Fibroblast of mammary gland (primary cell): ENCODE measurements at places on chromosomes 1 and 21.

GRCh38 chr1:29490204-29490934 lies 254.0 kb downstream of the PTPRU start:
- no peak for DNase-seq

DNA sequence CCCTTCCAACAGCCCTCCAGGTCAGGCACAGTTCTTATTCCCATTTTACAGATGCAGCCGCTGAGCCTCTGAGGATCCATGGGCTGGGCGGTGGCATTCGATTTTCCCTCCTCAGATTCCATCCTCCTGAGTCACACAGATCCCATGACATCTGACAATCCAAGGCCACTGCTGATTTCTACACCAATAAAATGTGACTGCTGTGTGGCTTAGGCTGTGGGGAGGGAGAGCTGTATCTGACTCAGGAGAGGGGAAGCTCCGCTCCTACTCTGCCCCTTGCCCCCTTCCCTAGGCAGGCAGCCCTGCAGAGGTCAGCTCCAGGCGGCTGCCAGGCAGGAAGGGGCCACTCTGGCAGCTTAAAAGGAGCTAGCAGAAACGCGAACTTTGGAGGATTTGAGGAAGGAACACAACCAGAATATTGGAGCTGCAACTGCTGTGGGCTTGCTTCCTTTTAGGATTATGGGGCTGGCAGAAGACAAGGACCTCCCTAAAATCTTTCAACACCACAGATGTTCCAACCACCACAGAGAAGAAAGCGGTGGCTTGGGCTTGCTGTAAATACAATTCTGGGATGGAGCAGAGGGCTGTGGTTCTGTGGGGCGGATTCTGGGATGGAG lies 50.0 kb downstream of the MRPL37 start:
- DNase-seq: peak; percentile 72

GRCh38 chr1:236336084-236336483 lies 54.3 kb upstream of the ERO1B start:
- no peak for DNase-seq

DNA sequence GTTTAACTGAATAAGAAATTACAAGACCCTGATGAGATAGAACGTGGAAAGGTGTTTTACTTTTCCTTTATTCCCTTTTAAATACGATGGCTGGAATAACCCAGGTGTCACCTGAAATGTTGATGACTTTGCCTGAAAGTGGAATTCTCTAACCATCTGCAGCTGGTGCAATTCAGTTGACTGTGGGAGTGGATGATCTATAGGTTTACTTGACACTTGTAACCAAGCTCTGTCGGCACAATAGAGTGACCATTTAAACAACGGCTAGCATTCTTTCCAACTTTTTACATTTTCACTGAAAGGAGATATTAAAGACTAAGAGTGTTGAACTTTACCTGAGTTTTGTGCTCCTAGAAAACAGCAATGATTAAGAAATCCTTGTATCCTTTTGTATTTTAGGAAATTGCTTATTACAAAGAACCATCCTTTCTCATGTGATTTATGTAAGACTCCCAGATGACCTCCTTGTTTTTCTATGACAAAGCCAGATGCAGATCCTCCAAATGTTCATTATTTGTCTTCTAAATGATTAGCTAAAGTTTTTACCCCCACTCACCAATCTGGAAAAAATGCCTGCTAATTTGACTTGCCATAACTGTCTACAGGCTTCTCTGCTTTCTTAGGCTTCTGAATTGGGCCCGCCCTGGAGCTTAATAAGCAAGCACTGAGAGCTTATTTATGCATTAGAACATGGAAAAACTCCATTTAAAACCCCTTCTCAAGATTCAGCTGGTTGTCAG lies 129.5 kb upstream of the LRRC7 start:
- DNase-seq: no peak

DNA sequence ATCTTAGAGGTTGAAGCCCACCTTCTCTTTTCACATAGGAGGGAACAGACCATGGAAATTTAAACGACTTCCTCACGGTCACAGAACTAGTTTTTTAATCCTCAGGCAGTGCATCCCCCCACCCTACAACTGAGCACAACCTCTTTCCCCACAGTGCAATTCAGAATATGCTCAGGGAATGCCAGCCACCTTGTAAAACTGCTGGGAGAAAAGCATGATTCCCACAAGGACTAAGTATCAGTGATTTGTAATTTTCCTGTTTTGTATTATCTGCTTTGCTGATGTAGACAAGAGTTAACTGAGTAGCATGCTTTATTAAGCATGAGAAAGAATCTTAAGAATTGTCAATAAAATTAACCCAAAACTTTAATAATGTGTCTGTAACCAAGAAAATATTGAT lies 23.8 kb downstream of the TMEM50A start:
- no peak for DNase-seq

DNA sequence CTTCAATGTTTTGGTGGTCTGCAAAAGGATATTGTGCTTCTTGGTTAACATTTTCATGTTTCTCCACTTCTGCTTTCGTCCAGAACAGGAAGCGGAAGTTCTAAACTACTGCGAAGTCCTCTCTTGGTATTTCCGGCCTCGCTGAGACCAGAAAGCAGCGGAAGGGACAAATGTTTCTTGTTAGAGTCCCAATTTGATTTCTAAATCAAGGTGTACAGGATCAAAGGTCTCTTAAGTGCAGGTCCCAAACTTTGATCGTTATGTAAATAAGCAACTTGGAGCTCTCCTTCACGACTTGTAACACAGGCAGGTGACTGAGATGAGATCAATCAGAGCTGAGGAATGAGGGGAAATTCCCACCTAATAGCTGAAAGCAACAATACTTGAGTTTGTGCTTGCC lies 40.1 kb upstream of the HMCN1 start:
- no peak for DNase-seq

GRCh38 chr1:108077991-108078390 lies 113.0 kb upstream of the VAV3 start:
- DNase-seq: no peak

GRCh38 chr1:193730017-193730416 lies 543.6 kb upstream of the B3GALT2 start:
- DNase-seq: no peak

GRCh38 chr1:114690148-114690547 lies 5.2 kb downstream of the AMPD1 start:
- no peak for DNase-seq

DNA sequence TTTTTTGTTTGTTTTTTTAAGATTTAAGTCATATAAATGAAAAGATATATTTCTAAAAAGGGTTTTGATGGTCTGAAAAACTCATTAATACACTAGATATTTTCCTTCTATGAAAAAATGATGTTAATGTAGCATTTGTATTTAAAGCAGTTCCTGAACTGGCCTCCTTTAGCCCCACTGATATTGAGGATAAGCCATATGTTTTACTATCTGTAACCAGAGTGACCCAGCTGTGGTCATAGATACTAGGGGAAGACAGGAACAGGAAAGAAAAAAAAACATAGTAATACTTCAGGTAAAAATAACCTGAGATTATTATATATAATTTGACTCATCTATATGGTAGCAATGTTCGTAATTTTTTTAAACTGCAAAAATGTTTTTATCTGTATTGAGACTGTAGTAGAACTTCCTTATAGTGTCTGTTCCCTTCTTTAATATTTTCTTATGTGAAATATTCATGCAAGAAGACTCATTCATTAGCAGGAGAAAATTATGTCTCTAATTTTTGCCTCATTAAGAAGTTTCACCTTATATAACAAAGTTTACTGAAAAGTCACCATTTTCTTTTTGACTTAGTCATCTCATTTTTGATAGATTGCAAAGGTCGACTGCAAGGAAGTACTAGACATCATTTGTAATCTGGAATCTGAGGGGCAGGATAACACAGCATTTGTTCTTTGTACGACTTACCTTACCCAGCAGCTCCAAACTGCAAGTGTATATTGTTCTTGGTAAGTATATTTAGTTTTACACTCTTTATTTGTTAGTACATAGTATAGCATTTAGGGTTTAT lies 25.6 kb upstream of the TMCO2 start:
- DNase-seq: no peak

- no peak for DNase-seq
These were observed 5.0 kb downstream of the CTBS start for GRCh38 chr1:84569216-84569615.

DNA sequence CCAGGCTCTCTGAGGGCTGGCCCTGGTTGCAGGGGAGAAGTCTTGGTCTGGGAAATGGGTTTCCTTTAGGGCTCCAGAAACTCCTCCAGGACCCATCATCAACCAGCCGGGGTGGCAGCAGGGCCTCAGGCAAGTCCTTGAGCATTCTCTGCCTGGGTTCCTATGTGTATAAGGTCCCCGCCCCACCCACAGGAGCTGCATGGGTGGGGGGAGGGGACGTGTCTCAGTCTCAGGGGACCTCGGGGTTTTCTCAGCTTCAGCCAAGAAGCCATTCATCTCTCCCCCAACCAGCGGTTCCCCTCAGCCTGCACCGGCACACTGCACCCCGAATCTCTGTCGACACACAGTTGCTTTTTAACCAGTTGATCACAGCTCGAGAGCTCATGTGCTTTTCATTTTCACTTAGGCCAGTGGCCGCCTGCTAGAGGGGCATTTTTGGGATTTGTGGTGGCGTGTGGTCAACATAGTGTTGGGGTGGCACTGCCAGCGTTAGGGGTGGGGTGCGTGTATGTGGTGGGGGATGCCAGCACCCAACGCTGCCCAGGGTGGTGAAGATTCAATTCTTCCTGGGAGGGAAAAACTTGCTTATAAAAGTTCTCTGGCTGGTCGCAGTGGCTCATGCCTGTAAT lies 6.5 kb downstream of the RUNX3 start:
- DNase-seq: no peak

DNA sequence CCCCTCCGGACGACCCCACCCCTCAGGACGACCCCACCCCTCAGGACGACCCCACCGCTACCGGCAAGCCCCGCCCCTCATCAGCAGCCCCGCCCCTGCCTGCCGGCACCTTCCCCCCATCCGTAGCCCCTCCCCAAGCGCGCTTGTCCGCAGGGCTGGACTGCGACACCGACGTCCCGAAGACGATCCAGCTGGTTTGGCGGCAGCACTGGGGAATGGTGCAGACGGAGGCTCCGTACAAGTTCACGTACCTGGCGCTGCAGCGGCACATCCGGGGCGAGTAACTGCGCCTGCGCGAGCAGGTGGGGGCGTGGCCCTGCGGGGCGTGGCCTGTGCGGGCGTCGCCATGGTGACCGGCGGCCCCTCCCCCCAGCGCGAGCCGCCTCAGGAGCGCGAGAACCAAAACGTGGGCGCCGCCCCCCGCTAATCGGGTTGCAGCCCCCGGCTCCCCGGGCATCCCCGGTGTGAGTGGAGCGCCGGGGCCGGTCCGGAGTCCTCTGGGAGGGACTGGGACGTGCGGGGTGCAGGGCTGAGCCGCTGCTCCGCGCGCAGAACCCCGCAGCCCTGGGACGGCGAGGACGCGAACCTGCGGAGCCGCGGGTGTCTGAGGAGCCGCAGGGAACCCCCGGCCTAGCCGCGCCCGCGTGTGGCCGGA lies 4.9 kb downstream of the RNF223 start:
- DNase-seq: peak; percentile 10

GRCh38 chr1:6509919-6510291 lies 18.4 kb upstream of the PLEKHG5 start:
- no peak for DNase-seq

DNA sequence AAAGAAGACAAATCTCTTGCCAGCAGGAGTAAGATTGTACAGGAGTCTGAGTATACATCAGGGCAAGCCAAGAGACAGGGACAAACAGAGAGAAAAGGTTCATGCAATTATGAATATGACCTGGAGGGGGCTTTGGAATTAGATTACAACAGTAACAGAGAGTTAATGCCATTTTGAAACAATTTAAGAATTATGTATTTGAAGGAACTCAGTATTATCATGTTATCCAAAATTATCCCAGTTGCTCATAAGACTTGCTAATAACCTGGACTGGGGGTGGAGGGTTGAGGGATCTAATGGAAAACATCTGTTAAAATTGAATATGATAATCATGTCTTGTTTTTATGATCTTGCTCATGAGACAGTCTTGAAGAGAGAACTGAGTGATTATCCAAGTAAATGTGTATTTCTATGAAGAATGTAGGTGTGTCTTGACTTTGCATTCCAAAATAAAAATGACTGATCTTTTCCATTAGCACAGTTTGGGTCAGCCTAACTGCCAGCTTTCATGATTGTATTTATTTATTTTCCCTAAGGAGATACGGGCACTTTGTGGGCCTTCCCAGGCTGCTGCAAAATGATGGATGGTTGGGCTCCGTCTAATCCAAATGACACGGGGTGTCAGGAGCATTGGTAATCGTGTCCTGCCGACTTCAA lies 117.7 kb downstream of the ERG start:
- peak; percentile 7 for DNase-seq

DNA sequence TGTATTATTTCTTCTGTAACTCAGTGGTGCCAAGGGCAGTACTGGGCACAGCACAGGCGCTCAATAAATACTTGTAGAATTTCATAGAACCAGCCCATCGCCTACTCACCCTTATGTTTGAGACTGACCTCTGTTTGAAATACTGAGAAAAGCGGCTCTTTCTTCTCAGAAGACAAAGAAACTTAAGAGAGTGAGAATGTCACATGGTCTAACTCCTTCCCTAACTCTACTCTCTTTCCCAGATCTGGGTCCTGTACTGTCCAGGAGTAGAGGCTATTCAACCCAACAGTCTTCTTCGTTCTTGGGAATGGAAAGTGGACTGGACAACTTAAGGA lies 4.2 kb downstream of the IGSF8 start:
- DNase-seq: no peak

DNA sequence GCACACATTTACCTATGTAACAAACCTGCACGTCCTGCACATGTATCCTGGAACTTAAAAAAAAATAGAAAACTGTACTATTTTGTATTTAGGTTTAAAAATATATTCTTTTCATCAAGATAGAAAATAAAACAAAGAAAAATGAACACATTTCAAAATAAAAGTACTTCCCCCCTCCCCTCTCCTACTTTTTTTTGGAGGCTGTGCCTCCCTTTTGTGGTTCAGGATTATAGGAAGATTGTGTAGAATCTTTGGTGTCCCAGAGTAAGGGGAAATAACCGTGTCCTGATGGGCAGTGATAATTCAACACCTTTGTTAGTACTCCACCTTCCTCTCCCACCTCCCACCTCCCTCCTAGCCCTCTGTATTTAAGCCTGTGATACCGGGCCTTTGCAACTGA lies 40.1 kb downstream of the TRIM62 start:
- no peak for DNase-seq

DNA sequence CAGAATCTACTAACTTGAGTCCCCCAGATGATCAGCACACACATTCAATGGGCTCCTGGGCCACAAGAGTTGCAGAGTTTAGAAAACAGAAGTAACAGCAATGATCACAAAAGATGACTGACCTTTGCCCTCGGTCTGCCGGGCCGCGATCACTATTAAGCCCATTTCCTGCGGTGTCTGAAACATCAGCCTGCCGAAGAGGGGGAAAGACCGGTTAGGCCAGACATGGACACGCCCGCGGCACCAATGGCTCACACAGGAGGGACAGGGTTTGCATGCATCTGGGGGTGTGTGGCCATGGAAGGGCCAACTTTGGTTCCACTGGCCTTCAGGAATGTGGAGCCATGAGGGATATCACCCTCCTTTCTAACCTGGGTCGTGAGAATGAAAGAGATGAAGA lies 68.2 kb downstream of the SIM2 start:
- DNase-seq: no peak

DNA sequence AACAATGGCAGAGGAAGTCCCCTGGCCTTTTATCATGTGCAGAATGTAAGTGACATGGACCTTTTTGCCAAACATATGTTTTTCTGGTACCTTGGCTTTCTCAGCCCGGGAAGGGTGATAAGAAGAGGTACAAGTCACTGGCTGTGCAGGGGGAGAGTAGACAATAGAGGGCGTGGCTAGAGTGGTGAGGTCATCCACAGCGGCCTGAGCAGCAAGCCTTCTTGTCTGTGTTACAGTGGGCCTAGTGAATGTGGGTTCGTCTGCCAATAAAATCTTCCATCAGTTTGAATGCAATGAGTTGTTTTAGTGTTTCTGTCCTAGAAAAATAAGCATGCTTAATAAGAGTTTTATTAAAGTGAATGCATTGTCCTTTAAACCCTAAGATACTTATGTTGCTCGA lies 59.0 kb upstream of the PGD start:
- DNase-seq: peak; percentile 58
